Spleen (tissue), 13 donors: ENCODE measurements at places on chromosomes 6 and 20. TPM values are rescaled to one million over a fixed set of nuclear protein-coding genes. Genes with fewer than 3 reads are reported as not detected.

TSHZ2 gene
- polyA plus RNA-seq: 1.9 TPM

- DNase-seq: no peak
Observed at GRCh38 chr20:46761566-46761965, 52.1 kb downstream of the SLC2A10 start.

- DNase-seq: no peak
Observed at GRCh38 chr6:100432136-100432535, 32.6 kb downstream of the SIM1 start.

DNA sequence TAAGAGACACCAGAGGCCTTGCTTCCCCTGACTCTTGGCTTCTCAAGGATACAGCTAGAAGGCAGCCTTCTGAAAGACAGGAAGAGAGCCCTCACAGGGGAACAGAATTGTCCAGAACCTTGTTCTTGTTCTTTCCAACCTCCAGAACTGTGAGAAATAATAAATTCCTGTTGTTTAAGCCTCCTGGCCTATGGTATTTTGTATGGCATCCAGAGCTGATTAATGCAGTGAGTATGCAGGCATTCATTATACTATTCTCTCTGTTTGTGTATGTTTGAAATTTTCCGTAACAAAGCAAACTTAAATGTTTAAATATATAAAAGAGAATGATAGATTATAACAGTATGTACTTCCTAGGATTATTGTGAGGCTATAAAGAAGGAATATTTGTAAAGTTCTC, 903.4 kb upstream of the FLRT3 start:
- DNase-seq: no peak

DNA sequence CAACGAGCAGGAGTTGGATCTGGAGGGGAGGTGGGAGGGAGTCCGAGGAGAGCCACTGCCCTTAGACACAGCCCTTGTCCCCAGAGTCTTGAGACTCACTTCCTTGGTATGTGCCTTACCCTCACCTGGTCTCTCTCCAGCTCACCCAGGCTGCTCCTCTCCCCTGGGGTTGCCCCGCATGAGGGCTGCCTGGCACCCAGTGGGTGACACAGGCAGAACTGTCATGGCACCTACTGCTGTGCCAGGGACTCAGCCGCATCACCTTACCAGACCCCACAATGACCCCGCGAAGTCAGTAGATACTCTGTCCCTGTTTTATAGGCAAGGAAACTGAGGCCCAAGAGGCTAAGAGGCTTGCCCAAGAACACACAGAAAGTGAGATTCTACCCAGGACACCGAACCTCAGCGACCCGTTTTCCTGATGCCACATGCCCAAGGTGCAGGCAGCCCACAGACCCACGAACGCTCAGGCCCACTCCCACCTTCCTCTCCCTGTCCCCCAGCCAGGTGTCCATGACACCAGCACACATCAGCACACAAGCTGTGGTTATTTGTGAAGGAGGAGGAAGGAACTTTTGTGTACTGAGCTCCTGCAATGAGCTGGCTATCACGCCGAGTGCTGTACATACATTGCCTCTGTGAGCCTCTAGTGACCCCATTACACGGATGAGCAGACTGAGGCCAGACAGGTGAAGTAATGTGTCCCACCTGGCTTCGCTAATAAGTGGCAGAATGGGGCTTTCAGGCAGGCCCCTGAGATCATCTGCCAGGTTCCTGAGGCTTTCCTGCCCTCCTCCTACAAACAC, 168.1 kb downstream of the GRM4 start:
- peak; percentile 48 for DNase-seq
